GM13976 (cell line): ENCODE measurements at places on chromosomes 1 and 21.

DNA sequence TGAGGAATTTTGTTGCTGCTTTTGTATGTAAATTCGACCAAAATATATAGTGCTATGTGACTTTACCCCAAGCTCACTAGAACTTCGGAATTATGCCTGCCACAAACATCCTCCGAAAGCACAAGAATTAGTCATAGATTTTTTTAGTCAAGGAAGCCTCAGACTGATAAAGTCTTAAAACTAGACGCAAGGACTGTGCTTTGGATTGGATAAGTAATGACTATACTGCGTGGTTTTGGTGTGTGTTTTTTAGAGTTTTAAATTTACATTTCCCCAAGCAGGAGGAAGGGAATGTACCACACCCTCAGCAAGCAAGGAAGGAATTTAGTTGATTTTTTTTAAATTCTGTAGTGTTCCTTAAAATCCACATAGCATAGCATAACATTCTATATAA lies 10.3 kb downstream of the WLS start:
- no peak for DNase-seq

DNA sequence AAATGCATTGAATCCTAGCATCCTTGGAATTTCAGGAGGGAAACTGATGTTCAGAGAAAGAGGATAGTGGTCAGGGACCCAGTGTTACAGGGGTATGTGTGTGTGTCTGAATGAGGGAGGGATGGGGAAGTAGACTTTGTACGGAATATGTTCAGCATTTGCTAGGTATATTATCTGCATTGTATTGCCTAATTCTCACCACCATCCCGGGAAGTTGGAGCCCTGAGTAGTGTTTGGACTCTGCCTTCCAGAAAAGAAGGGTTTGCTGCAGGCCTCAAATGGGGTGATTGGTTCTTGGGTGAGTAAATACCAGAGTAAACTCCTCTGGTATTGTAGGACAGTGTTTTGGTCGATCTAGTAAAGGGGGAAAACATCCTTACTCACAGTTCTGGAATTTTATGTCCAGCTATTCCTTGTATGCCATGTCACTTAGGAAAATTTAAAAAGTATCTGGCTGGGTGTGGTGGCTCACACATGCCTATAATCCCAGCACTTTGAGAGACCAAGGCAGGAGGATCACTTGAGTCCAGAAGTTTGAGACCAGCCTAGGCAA lies 7.1 kb upstream of the ZNF496 start:
- DNase-seq, result no peak

DNA sequence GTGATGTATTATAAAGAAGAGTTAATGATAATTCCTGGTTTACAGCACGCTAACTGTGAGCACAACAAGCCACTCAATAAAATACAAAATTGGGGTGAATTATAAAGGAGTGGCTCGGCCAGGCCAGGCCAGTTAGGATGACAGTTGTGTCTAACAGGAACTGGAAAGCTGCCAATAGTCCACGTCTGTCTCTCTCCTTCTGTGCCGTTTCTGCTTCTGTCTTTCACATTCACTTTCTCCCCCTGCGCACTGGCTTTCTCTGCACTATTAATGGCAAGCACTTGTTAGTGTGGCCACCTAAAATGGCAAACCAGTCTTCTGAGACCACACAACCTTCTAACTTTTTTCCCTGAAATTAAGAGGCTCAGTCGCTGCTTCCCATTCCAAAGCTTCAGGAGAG lies 394.3 kb downstream of the NTNG1 start:
- DNase-seq, result peak; percentile 30

DNA sequence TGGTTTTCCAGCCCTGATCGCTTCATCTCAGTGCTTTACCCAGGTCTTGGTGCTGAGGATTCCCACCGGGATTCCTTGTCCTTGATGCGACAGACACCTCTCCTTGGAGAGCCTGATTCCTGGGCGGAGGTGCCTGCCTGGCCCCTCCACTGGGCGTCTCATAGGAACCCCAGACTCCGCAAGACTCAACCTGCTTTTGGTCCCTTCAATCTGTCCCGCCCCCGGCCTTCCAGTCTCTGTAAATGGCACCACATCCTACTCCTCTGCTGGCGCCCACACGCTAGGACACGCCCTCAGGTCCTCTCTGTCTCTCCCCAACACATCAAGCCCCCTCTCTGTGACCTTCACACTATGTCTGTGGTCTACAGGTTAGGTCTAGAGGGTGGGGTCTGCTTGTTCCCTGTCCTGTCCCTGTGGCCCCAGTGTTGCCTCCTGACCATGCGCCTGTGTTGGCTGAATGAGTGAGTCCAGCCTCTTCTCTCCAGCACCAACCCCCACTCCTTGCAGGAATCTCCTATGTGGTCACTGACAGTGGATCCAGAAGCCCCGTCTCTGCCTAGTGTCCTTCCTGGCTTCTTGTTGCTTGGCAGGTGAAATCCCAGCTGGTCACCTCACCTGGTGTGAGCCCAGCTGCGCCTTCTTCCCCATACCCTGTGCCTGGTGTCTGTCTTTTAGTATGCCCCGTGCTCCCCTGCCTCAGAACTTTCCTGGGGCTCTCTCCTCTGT lies 119.7 kb upstream of the C1orf174 start:
- DNase-seq, result no peak

- no peak for DNase-seq
Observed at GRCh38 chr1:209929751-209930150, 8.3 kb upstream of the SYT14 start.

GRCh38 chr1:110542725-110543124 lies 23.8 kb upstream of the KCNA10 start:
- DNase-seq, result no peak

DNA sequence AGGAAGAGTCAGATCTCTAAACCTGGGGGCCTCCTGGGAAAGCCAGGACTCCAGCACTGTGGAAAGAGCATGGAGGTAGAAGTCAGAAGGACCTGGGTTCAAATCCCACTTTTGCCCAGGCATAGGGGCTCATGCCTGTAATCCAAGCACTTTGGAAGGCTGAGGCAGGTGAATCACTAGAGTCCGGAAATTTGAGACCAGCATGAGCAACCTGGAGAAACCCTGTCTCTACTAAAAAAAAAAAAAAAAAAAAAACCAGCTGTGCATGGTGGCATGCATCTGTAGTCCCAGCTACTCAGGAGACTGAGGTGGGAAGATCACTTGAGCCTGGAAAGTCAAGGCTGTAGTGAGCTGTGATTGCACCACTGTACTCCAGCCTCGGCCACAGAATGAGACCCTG lies 31.8 kb downstream of the LDLRAP1 start:
- DNase-seq, result no peak

DNA sequence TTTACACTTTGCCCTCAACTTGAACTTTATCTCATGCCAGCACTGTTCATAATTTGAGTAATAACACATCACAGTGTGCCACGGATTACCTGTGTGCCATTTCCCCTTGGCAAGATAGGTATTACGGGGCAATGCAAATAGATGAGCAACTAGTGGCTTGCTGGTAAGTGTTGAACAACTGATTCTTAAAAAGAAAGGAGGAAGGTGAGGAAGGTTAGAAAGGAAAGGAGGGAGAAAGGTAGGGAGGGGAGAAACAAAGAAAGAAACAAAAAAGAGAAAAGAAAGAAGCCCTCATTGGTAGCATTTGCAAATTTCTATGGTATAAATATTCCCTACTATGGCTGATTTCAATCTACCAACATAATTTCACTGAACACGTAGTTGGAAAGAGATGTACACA lies 118.2 kb upstream of the OLIG2 start:
- no peak for DNase-seq

DNA sequence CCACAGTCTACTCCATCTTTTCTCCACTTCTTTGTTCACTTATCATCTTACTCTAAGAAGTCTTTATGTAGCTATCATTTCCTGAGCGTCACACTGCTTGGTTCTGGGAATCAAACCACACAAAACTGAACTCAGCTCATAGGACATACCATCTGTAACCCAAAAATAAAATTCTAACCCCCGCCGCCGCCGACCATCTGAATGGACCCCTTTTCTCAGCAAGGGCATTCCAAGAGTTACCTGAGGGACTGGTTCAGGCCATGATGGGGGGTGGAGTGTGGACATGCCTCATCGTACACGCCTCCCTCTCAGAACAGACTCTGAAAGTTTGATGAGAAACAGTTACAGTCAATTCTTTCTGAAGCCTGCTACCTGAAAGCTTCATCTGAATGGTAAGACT lies 12.6 kb upstream of the CHI3L2 start:
- DNase-seq, result no peak

DNA sequence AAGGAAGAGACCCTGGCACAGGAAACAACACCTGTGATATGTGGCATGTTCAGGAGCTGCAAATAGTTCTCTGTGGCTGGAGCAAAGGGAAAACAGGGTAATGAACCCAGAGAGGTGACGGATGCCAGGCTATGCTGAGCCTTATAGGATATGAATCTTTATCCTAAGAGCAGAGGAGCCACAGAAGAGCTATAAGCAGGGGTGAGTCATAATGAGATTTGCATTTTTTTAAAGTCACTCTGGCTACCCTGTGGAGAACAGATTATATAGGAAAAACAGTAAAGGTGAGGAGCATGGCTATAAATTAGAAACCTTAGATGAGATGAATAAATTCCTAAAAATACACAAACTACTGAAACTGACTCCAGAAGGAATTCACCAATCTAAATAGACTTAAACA lies 12.8 kb upstream of the MPL start:
- DNase-seq, result no peak

DNA sequence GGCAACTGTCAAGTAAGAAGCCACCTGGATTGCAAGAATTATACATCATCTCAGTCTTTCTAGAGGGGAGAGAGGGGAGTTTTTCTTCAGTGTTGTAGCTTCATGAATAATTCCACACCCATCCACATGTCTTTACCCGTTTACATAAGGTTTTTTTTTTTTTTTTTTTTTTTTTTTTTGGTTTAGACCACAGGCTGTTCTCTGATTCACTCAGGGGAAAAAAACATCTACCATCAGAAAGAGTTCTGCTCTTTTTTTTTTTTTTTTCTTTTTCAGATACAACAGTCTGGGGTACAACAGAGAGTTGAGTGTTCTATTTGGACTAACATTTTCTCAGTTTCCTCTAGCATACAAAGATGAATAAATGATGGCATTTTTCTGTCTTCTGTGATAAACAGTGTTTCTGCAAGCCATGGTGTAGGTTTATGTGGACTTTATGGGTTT lies 4.9 kb upstream of the KIF14 start:
- DNase-seq, result peak; percentile 57

DNA sequence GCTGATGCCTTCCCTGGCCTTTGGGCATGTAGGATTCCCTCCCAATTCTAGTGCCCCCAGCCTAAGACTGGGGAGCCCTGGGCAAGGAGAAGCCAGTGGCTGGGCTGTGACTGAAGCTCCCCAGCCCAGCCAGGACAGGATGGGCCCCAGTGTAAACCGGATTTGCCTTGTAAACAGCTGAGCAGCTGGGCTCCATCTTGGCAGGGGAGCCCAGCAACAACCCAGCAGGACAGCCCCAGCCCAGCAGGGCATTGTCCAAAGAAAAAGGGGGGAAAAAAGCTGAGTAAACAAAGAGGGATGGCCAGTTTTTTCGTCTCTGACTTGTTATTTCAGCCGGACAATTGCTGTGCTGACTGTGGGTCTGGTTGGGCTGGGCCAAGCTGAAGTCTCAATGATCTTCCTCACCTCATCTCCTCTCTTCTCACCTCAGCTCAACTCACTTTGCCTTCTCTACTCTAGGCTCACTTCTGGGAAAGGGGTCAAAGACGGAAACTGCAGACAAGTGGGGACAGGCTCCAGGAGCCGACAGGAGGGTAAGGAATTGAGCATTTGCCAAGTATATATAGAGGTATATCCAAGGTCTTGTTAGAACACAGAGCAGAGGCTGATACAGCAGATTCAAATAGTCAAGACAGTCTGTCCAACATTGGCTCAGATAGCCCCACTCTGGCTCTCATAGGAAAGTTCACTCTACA lies 97.7 kb downstream of the TMEM53 start:
- no peak for DNase-seq

DNA sequence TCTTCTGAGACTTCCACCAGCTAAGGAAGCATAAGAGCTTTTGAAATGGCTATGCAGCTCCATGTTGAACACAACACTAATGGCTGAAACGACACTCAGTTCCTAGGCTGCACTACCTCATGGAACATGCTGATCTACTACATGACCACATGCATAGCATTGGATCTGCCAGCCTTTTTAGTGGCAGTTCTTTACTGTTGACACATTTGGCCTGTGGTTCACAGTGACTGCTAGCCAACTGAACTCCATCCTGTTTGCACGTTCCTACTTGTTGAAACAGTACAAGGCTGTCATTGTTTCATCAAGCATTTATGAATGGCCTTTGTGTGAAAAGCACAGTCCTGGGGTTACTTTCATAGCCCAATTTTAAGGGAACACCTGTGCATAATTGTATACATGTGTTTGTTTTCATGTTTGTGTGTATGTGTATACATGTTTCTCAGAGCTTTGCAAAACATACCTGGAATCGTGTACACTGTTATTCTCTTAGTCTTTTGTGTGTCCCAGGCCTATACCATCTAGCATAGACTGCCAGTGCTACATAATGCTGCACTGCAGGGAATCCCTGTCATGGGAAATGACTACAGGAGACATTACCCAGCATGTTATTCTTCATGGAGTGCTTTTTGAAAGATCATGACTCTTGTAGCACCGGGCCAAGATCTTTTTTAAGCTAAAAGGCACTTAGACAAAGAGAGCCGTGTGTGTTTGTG lies 179.6 kb upstream of the ESRRG start:
- DNase-seq, result no peak

GRCh38 chr21:42565206-42565810 lies 51.7 kb downstream of the SLC37A1 start:
- no peak for DNase-seq

DNA sequence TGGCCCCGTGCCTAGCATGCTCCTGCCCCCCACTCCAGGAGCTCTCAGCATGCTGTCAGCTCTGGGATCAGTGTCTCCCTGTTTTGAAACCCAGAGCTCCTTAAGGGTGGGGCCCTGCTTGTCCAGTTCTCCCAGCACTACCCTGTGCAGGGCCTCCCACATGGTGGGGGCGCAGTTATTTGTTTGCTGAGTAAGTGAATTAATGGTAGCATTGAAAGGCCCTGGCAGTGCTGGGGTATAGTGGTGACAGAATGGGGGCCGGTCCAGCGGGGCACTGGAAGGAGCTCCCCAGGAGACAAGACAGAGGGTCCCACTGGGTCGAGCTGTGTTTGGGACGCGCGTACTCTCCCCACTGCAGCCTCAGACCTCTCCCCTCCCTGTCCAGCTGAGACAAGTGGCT lies 99.9 kb downstream of the NPHP4 start:
- DNase-seq, result no peak

DNA sequence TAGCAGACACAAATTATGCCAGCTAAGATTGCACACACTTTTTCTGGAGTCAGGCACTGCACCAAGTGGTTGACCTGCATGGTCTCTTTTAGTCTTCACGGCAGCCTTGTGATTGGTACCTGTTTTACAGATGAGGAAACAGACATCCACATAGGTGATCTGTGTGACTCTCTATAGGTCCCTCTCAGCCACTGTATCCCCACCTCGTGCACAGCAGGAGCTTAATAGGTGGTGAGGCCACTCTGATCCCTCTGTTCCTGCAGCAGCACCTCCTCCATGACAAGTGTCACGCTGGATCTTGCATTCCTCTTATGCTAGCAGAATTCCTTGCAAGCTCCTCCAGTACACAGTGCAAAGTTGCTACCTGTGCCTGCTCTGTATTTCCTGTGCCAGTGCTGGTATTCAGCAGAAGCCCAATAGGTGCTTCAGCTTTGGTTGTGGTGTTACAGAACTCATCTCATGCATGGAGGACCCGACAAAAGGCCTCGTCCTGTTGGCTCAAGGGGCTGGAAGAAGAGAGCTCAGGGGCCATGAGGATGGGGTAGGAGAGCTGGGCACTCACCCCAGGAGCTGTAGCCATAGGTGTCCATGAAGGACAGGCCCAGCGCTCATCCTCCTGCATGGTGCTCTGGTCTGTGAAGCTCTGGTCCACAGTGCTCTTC lies 546.7 kb downstream of the PTPRU start:
- no peak for DNase-seq

- no peak for DNase-seq
Observed at GRCh38 chr1:203553496-203553895, 59.5 kb downstream of the OPTC start.
